MG63 (cell line): ENCODE measurements at places on chromosomes 12 and 14. TPM values are rescaled to one million over a fixed set of nuclear protein-coding genes. Genes with fewer than 3 reads are reported as not detected.

DNA sequence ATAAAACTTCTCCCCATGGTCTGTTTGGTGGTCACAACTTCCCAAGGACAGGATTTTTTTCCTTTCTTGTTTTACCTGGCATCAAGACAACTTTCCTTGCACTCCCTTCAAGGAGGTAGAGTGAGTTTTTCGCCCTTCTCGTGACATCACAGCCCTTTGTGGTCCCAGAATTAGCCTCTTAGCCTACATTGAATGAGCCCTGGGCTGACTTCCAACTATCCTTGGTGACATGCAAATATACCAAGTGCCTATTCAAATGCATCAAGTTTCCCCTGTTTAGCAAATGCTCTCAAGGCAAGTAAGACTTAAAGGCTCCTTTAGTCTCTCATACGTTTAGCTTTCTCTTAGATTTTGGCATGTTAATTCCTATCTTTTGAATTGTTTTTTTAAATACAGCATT is 36.6 kb downstream of the TC2N start:
- no peak for DNase-seq

- DNase-seq = no peak
Observed at GRCh38 chr14:20732477-20732876, 13.2 kb upstream of the EDDM3A start.

GRCh38 chr14:69666690-69667211 is 55.4 kb downstream of the SUSD6 start:
- peak; percentile 67 for DNase-seq

The TESPA1 gene
- not detected in 2 replicates for total RNA-seq

DNA sequence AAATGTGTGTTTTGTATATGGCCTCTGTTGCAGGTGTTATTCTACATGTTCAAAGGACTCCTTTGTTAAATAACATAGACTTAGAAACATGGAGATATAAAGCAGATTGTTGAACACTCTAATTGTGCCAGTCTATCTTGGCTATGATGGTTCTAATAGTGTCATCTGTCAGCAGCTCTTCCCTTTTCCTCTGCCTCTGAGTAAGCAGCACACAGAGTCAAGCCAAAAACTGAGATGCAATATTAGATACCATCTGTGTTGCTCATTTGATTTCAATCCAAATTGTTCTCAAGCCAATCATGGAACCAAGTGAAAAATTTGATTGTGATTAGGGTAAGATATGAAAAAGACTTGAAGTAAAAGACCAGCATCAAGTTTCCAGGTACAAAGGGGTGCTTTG is 871.1 kb upstream of the MGAT4C start:
- DNase-seq = peak; percentile 11

DNA sequence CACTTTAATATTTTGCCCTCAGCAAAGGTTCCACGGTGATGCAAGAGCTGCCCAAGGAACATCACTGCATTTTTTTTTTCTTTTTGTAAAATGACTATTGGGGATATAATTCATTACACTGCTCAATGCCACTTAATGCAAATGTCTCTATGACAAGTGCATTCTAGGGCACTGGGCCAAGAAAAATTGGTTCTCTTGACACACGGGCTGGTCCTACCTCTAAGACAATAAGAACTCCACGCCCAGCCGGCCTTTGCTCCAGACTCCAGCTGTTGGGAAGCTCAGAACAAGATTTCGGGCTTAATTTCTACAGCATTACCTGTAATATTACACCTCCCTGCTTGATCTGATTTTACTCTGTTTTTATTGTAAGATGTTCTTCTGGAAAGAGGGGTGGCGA is 48.8 kb upstream of the VRK1 start:
- DNase-seq = no peak

DNA sequence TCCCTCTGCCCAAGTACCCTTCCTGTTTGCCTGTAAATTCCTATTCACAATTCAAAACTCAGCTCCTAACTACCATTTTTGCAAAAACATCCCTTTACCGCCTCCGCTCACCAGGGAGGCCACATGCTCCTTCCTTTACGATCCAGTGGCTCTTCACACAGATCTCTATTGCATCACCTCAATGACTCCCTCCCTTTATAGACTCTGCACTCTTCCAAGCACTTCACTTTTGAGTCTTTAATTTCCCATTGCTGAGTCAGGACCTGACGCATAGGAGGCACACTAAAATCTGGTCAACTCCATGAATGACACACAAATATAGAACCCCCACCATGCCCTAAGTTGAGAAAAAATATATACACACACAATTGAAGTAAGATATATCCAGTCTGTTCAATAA is 45.9 kb downstream of the PPP1R13B start:
- DNase-seq = peak; percentile 22

GRCh38 chr14:52395728-52396127 is 81.6 kb downstream of the PTGER2 start:
- DNase-seq = no peak

- no peak for DNase-seq
Observed at GRCh38 chr14:93734086-93734822, 54.0 kb downstream of the PRIMA1 start.

The TAS2R9 gene
- total RNA-seq = not detected in 2 replicates

GRCh38 chr12:89513544-89513943 is 11.1 kb downstream of the GALNT4 start:
- DNase-seq = no peak

DNA sequence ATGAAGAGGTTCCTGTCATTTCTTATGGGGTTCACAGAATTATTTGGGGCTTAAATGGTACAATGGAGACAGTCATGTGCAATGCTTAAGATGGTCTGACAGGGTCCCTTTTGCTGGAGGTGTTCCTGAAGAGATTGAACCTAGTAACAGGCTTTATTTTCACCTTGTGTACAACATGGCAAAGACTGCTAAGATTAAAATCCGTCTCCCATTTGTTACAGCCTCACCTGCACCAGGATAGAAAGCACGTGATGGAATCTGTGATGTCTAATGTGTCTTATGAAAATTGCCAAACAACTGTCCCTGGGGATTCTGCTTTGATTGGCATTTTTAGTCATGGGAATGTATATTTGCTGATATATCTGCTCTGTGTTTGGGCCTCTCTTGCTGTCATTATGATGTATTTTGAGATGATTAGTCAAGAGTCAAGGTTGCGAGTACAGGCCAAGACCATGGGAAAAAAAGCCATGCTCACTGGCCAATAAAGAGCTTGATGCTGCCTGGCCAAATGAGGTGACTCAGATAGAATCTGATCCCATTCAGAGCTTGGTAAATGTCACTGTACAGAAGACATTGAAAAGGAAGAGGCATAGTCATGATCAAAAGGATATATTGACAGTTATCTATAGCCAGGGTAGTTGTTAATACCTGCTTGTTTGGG is 96.1 kb downstream of the FLRT2 start:
- DNase-seq = no peak

The CLEC14A gene
- total RNA-seq = not detected in 2 replicates

- no peak for DNase-seq
Observed at GRCh38 chr14:21169573-21169972, 13.7 kb upstream of the OR5AU1 start.

The CAPZA3 gene
- not detected in 2 replicates for total RNA-seq

DNA sequence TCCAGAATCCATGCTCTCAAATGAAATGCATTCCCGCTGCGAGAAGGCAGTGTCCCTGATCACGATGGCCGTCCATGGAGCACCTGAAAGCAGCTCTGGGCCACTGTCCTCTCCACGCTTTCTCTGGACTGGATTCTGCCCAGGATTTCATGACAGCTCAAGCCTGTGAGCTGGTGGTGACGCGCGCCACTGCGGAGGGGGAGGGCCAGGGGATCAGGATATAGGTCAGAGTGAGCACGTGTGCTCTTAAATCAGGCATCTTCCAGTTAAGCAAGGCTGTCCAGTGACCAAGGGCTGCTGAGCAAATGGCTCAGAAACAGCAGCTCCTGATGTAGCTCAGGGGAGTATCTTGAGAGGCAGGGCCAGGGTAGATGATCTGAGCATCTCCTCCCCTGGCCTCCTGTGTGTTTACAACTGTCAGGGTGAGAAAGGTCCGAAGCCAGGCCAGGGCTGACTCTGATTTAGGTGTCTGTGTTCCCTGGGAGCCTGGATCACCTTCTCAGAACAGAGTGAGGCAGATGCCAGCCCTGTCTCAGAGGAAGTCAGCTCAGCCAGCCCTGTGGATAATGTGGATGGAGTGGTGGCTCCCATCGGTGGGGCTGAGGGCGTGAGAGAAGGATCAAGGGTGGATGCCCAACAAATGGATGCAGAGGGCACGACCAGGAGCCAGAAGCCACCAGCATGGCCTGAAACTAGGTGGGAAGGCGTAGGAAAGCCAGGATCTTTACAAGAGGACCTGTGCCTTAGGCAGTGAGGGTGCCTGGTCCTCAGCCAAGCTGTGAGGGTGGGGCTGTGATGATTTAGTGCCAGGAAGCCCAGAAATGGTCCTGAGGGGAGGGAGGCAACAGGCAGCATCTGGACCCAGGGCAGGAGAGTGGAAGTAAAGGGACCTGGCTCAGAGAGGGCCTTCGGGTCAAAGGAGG is 55.3 kb downstream of the ELK3 start:
- DNase-seq = no peak

GRCh38 chr12:96364092-96364700 is 36.0 kb downstream of the CDK17 start:
- no peak for DNase-seq

The C14orf119 gene
- 9.6 and 22.8 TPM in 2 replicates for total RNA-seq

- DNase-seq = no peak
Observed at GRCh38 chr12:131438881-131439280, 272.0 kb upstream of the SFSWAP start.

- no peak for DNase-seq
Observed at GRCh38 chr14:23373041-23373440, 432 bp downstream of the IL25 start.

The AKAP3 gene
- total RNA-seq = not detected in 2 replicates

DNA sequence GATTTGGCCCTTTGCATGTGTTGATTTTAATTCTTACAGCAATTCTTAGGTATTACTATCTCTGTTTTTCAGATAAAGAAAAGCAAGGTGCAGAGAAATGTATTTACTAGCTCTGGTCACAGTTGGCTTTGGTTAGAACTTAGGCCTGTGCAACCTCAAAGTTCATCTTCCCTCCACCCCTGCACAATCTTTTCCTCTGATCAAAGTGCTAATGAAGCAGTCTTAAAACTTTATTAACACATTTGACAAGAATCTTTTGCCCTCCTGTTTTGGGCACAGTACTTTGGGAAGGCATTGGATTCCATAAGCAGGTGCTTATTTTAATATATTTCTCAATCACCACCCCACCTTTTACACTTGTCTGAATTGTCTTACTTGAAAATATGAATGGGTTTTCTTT is 2.7 kb downstream of the IRAK4 start:
- DNase-seq = no peak

DNA sequence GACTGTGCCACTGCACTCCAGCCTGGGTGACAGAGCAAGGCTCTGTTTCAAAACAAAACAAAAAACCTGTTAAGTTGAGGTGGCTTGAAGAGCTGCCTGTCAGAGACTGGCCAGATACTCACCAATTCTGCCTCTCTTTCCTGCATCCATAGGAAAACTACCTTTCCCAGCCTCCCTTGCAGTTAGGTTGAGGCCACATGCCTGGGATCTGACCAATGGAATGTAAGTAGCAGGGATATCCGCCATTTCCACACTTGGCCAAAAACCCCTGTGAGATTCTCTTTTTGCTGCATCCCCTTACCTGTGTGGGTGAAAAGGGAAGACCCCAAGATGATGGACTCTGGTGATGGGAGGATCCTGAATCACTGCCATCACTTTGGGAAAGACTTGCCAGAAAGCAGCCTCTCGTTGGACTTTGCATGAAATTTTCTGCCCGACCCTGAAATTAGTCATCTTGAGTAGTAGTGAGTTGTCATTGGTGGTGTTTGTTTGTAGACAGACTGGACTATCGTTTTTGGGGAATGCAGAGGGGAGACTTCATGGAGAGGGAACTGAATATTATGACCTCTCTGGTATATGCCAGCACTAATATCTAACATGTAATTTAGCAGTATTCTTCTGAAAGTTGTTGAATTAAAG is 14.0 kb downstream of the GPR68 start:
- no peak for DNase-seq

The AMDHD1 gene
- 0.10 TPM in 1 of 2 replicates, not detected in the other for total RNA-seq

DNA sequence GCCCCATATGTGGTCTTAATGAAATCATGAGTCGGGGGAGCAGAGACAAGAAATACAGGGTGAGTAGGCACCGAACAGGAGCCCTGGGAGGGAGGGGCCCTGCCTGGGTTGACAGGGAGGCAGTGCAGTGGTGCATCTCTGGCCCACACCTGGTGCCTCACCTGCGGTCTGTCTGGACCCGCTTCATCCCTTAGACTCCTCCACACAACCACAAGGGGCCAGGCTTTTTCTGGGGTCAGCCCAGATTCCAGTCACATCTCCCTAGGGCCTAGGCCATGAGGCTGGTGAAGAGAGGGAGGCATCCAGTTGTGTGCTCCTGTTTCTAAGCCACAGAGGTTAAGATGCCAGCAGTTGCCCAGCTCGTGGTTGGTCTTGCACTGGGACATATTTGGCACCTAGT is 343.3 kb upstream of the FKBP4 start:
- no peak for DNase-seq

The FGD6 gene
- total RNA-seq = 0.40 and 0.91 TPM in 2 replicates

The RNASE7 gene
- not detected in 2 replicates for total RNA-seq

- DNase-seq = peak; percentile 84
Observed at GRCh38 chr14:35404449-35405303, at the start of gene NFKBIA. Gene NFKBIA (minus strand): TSS chr14:35404749. CDS start chr14:35404644, 105 bp downstream.

- no peak for DNase-seq
Observed at GRCh38 chr14:106228541-106229158, 702.3 kb downstream of the TMEM121 start.

The VSIG10 gene
- 23.9 and 29.4 TPM in 2 replicates for total RNA-seq

DNA sequence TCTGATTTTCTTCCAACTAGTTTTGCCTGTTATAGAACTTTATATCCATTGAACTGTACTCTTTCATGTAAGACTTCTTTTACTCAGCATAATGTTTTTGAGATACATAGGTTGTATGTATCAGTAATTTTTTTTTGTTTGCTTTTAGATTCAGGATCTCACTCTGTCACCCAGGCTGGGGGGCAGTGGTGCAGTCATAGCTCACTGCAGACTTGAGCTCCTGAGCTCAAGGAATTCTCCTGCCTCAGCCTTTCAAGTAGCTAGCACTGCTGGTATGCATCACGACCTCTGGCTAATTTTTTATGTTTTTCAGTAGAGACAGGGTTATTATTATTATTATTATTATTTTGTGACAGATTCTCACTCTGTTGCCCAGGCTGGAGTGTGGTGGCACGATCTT is 65.0 kb upstream of the DDHD1 start:
- no peak for DNase-seq
